Ovary (tissue), 10 donors: ENCODE measurements at places on chromosomes 6 and 20.

GRCh38 chr6:146902846-146903245, 301.4 kb upstream of the STXBP5 start:
- DNase-seq = no peak

DNA sequence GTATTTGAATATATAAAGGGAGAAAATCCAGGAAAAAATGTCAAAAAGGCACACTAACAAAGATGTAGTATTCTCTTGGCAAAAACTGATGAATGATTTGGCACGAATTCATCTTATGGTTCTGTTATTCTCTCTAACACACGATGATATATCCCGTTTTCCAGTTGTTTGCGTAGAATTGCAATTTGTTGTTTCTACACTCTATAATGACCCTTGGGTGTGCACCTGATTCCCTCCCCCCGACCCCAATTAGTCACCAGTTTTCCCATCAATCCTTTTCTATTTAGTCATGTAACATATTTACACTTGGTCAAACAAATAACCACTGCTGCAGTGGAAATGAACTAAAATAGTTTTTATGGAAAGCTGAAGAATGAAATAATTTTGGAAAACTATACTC, 1.5 kb upstream of the ARID1B start:
- peak; percentile 34 for DNase-seq

DNA sequence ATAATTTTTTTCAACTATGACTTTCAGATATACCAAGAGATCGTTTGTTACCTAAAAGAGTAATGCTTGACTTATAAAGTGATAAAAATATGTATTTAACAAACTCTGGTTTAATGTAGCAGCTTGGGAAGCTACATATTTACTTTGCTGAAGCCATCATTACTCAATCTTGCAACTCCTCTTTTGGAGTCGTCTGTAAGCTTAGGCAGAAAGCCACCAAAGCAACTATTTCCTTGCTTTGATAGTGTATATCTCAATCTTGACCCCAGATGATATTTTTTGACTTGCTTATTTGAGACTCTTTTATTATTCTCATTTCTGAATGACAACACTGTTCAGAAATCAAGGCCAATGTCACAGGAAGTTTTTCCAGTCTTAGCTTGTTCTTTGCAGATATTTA, 183.0 kb downstream of the SAMD5 start:
- DNase-seq = no peak

DNA sequence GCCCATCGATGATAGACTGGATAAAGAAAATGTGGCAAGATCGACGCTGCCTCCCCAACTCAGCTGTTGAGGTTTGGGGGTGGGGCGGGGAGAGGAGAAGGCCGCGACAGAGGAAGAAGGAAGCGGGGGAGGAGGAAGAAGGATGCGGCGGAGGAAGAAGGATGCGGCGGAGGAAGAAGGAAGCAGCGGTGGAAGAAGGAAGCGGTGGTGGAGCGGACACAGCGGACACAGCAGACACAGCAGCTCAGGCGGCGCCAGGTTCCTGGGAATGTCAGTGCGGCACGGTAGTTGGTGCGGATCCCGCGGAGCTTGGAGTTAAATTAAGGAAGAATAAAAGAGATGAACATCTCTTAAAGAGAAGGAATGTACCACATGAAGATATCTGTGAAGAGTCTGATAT, 163.9 kb upstream of the NT5E start:
- no peak for DNase-seq

- peak; percentile 83 for DNase-seq
Measured at GRCh38 chr6:37791156-37791919, 28.2 kb upstream of the ZFAND3 start.

DNA sequence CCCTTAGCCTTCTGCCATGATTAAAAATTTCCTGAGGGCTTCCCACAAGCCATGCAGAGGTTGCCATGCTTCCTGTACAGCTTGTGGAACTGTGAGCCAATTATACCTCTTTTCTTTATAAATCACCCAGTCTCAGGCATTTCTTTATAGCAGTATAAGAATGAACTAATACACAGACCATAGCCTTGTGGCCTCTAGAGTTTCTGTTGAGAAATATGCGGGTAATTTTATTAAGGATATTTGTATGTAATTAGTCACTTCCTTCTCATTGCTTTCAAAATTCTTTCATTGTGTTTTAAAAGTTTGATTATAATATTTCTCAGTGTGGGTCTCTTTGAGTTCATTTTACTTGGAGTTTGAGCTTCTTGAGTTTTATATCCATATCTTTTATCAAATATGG, 484.9 kb downstream of the COL12A1 start:
- DNase-seq = no peak

GRCh38 chr20:32989507-32990283, 14.5 kb downstream of the SUN5 start:
- DNase-seq = no peak

DNA sequence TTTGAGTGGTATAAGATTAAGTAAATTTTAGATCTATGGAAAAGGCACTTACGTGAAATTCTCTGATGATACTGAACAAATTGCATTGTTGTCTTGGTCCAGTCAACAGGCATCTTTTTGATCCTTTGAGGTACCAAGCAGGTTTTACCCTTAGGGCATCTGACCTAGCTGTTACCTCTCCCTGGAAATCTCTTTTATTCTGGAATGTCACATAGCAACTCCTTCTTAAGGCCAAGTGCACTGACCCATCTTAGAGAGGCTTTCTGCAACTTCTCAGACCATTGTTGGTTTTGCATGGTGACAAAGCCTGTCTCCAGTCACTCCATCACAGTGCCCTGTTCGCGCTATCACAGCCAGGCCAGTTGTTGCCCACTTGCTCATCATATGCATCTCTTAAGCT, 42.0 kb downstream of the TPD52L1 start:
- DNase-seq = no peak

GRCh38 chr6:1377526-1377925, 11.8 kb upstream of the FOXF2 start:
- no peak for DNase-seq

- DNase-seq = no peak
Measured at GRCh38 chr6:145189836-145190235, 545.5 kb downstream of the EPM2A start.

GRCh38 chr20:53617791-53618489, 24.3 kb upstream of the ZNF217 start:
- no peak for DNase-seq
